IMR-90 (cell line): ENCODE measurements at places on chromosomes 2 and 18. TPM values are rescaled to one million over a fixed set of nuclear protein-coding genes. Genes with fewer than 3 reads are reported as not detected.

TMEM200C gene
- 1.4 and 1.7 TPM in 2 replicates for total RNA-seq

REG3G gene
- total RNA-seq, result not detected in 2 replicates

PTMA gene
- total RNA-seq, result 380 and 776 TPM in 2 replicates

TSPYL6 gene
- total RNA-seq, result not detected in 2 replicates

MERTK gene
- 0.28 and 0.36 TPM in 2 replicates for total RNA-seq

TPO gene
- not detected in 2 replicates for total RNA-seq

ST6GAL2 gene
- total RNA-seq, result not detected in 2 replicates

CAPN14 gene
- total RNA-seq, result under 0.01 TPM in 2 replicates

TMEM169 gene
- 0.54 and 0.83 TPM in 2 replicates for total RNA-seq

CRYBA2 gene
- not detected in 2 replicates for total RNA-seq

UGP2 gene
- 58.8 and 101 TPM in 2 replicates for total RNA-seq

COA5 gene
- 8.4 and 16.4 TPM in 2 replicates for total RNA-seq

ADCYAP1 gene
- total RNA-seq, result not detected in 2 replicates

ANKRD53 gene
- 0.54 and 0.56 TPM in 2 replicates for total RNA-seq

BOLL gene
- total RNA-seq, result not detected in 2 replicates
